ENCODE measurements at places on chromosomes 2 and 18. TPM values are rescaled to one million over a fixed set of nuclear protein-coding genes. Genes with fewer than 3 reads are reported as not detected.

The TANK gene
- 115 TPM for total RNA-seq

The CPLX4 gene
- not detected for total RNA-seq

The ZSWIM2 gene
- total RNA-seq, result not detected

The ZBTB7C gene
- total RNA-seq, result 7.0 TPM

The CYS1 gene
- total RNA-seq, result 0.43 TPM

The UGT1A10 gene
- not detected for total RNA-seq

The ASB18 gene
- not detected for total RNA-seq

The CD226 gene
- 0.34 TPM for total RNA-seq

The REEP1 gene
- total RNA-seq, result under 0.01 TPM

The DOCK10 gene
- 0.14 TPM for total RNA-seq

The C2orf72 gene
- not detected for total RNA-seq

The MSGN1 gene
- total RNA-seq, result not detected

The NFATC1 gene
- 1.0 TPM for total RNA-seq

The ITGB6 gene
- 414 TPM for total RNA-seq

The FHOD3 gene
- 9.2 TPM for total RNA-seq

The CTDP1 gene
- total RNA-seq, result 36.0 TPM

The NDUFB3 gene
- total RNA-seq, result 43.5 TPM

The RAX gene
- total RNA-seq, result not detected

The POTEC gene
- total RNA-seq, result not detected

The PRKRA gene
- total RNA-seq, result 63.9 TPM

The TOGARAM2 gene
- not detected for total RNA-seq

The C2orf76 gene
- total RNA-seq, result 5.1 TPM

The CD8B2 gene
- total RNA-seq, result not detected

The ASXL3 gene
- total RNA-seq, result 0.14 TPM

The IL1A gene
- total RNA-seq, result 387 TPM
